ENCODE measurements at places on chromosomes 7 and 10. TPM values are rescaled to one million over a fixed set of nuclear protein-coding genes. Genes with fewer than 3 reads are reported as not detected.

Gene AASS
- total RNA-seq: 6.3 TPM

DNA sequence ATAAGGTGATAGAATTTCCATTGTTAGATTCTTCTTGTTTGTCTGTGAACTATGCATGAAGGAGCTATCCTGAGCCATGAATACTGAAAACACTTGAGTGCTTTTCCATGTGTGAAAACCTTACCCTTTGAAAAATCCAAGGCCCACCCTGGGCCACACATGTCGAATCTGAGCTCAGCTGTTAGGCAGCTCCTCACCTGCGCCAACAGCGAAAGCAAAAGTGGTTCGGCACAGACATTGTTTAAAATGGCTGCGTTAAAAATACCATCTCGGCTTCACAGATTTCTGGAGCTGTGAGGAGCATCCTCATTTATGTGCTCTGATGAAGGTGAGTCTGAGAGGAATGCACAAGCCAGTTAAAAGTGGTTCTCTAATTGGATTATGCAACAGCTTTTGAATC lies 137.7 kb downstream of the NEUROD6 start:
- H3K4me1 ChIP-seq: no peaks in the 10 kb centered on the region
- H3K4me3 ChIP-seq: no peak overlapping the region
- no peaks in the 10 kb centered on the region for H3K36me3 ChIP-seq
- H3K27ac ChIP-seq: no peak overlapping the region

Gene DNTT
- total RNA-seq: 0.11 TPM

GRCh38 chr7:28560767-28561166 lies 148.4 kb downstream of the CREB5 start:
- H3K4me3 ChIP-seq: no peak overlapping the region
- no peak for DNase-seq
- H3K27me3 ChIP-seq: peaks cover 11% of the 10 kb centered on the region
- no peak overlapping the region for H3K27ac ChIP-seq

Gene OR2A42
- total RNA-seq: not detected

Gene SAP25
- total RNA-seq: 13.8 TPM

Gene CAMK2B
- 0.17 TPM for total RNA-seq

DNA sequence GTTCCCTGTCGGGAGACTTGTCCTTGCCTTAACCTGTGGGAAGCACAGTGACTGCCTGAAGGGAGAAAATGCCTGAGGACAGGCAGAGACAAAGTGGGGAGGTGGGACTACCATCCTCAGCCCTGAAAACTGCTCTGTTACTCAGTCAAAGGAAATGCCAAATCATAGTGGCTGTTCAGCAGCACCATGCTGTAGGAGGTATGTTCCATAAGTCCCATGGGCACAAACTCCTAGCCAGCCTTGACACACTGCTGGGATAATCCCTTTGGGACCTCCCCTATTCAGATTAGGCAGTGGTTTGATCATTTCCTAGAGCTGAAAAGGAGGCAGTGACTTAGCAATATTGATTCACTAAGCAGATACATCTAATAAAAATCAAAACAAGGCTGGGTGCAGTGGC lies 80.1 kb downstream of the MCU start:
- no peak overlapping the region for H3K27ac ChIP-seq
- DNase-seq: no peak
- H3K4me1 ChIP-seq: no peaks in the 10 kb centered on the region
- H3K27me3 ChIP-seq: no peaks in the 10 kb centered on the region

DNA sequence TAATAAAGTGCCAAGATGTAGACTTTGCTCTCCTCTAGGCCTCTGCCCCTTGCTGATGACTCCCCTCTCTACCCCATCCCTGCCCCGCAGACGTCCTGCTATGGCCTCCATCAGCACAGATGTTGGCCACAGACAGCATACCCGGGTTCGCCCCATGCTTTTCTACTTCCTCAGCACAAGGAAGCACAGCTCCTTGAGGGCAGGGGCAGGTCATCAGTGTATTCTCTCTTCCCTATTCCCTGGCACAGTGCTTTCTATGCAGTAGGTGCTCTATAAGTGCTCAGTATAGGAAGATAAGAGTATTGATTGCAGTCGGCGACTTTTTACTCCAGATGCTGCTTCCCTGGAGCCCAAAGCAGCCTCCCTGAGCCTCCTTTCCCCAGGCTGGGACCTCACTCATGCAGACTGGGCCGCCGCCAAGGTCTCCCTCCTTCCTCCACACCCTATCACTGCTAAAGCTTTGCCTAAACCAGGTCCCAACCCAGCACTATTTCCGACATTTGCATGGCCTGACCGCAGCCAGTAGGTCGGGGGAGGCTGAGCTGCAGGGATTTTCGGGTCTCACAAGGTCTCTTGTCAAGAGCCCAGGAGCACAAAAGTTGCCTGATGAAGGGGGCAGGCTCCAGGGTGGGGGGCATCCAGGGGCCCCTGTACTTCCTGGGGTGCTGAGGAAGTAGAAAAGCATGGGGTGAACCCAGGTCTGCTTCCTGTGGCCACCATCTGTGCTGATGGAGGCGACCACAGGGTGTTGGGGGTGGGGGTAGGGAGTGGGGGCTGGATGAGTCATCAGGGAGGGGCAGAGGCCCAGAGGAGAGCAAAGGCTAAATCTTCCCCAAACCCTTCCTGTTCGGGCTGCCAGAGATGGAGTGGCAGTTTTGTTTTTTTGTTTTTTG lies 8.0 kb downstream of the CALHM3 start:
- DNase-seq: peak; percentile 70
- H3K4me1 ChIP-seq: peaks cover 72% of the 10 kb centered on the region
- H3K27ac ChIP-seq: peak overlapping the region; percentile 96
- H3K27me3 ChIP-seq: no peaks in the 10 kb centered on the region
- peak overlapping the region; percentile 75 for H3K4me3 ChIP-seq

DNA sequence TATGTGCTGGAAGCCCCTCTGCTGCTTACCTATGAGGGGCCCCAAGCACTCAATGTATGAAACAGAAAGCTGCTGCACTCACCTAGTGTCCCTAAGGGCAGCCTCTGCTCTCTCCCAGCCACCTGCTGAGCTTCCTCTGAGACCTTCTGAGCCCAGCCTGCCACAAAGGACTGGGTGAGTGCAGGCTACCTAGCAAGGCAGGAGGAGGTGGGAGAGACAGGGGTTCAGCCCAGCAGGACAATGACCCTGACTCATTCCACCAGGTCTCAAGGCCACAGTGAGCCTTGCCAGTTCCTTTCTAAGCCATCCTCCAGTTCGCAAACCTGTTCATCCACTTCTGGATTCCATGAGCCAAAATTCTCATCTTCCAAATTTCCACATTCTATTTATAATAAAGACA lies 16.3 kb downstream of the VOPP1 start:
- H3K4me1 ChIP-seq: peaks cover 97% of the 10 kb centered on the region
- H3K4me3 ChIP-seq: peak overlapping the region; percentile 64
- H3K27ac ChIP-seq: peak overlapping the region; percentile 88
- no peaks in the 10 kb centered on the region for H3K27me3 ChIP-seq

DNA sequence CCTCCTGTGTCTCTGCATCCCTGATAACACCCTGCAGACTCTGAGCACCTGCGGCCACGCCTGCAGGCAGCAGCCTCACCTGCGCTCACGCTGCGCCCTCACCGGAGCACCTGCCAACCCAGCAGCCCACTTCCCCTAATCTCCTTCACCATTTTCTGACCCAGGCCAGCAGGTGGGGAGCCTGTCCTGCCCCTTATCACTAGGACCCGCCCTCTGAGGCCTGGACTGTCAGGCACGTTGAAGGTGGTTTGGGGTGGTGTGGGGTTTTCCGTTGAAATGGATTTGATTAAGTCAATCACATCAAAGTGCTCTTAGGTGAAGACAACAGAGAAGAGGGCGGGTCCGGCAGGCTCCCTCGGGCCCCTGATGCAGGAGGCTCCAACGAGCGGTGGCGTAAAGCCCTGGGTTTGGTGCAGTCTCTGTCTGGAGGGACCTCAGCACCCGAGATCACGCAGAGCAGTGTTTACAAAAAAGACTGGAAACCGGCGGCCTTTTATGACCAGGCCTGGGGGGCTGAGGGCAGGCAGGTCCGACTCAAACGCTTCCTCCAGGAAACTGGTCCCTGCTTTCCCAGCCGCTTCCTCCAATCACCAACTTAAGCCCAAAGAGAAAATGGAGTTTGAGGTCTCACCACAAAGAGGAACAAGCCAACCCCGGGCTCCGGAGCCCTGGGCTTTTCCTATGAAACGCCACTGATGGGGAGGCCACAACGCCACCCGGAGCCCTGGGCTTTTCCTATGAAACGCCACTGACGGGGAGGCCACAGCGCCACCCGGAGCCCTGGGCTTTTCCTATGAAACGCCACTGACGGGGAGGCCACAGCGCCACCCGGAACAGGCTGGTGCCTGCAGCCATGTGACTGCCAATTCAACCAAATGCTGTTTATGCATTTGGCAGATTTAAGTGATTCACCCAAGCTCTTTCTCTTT lies 45.5 kb downstream of the DPYSL4 start:
- H3K27ac ChIP-seq: peak overlapping the region; percentile 83
- H3K36me3 ChIP-seq: no peaks in the 10 kb centered on the region
- DNase-seq: peak; percentile 37
- H3K4me1 ChIP-seq: peaks cover 33% of the 10 kb centered on the region

DNA sequence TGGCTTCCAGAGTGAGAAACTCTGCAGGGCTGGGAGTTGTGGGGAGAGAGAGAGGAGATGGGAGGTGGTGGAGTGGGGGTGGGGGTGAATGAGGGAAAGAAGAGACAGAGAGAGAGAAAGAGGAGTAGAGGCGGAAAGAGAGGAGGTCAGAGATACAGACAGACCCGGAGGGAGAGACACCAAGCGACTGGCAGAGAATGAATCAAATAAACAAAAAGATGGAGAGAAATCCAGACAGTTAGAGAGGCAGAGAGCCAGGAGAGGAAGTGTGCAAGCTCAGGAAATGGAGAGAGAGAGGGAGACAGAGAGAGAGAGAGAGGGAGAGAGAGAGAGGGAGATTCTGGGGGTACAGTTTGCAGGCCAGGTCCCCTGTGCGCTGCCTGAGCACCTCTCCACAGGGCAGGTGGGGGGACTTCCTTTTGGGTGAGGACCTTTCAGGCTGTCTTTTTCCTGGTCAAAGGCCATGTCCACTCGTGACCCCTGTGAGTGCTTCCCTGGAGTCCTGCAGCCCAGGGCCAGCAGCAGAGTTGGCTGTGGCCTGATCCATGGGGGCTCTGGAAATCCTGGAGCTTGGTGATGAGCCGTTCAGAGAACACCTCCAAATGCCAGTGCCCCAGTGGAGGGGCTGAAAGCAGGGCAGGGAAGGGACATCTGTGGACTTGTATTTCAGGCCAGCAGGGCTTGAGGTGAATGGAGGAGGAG lies 25.0 kb upstream of the PCBD1 start:
- H3K4me3 ChIP-seq: no peak overlapping the region
- DNase-seq: no peak
- peaks cover 3% of the 10 kb centered on the region for H3K27me3 ChIP-seq
- H3K27ac ChIP-seq: no peak overlapping the region

GRCh38 chr10:79937701-79938151 lies 11.2 kb downstream of the SFTPD start:
- no peaks in the 10 kb centered on the region for H3K36me3 ChIP-seq
- DNase-seq: no peak
- H3K27ac ChIP-seq: peak overlapping the region; percentile 97
- peak overlapping the region; percentile 37 for H3K4me3 ChIP-seq

Gene FFAR4
- not detected for total RNA-seq

DNA sequence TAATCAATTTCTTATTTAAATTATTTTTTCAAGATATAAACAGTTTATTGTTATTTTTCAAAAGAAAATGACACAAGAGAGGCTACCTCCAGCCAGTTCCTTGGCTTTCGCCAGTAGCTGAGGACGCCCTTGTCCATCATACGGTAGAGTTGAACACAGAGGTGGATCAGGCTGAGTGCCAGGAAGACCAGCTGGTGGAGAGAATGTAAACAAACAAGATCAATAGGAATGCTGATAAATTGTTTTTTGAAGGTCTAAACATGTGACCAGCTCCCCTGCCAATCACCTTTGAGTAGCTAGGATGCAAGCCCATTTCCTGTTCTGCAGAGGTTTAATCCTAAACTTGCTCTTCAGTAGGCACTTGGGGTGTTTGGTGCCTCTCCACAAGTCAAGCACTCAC lies 138.9 kb downstream of the PKD1L1 start:
- H3K27ac ChIP-seq: no peak overlapping the region
- DNase-seq: no peak
- no peaks in the 10 kb centered on the region for H3K27me3 ChIP-seq
- no peak overlapping the region for H3K4me3 ChIP-seq

Gene LRRTM3
- not detected for total RNA-seq

GRCh38 chr10:37860494-37861190 lies 3.2 kb upstream of the ZNF248 start:
- no peak for DNase-seq
- H3K27ac ChIP-seq: no peak overlapping the region
- peaks cover 25% of the 10 kb centered on the region for H3K4me1 ChIP-seq
- no peak overlapping the region for H3K4me3 ChIP-seq
- no peaks in the 10 kb centered on the region for H3K27me3 ChIP-seq

GRCh38 chr7:23655433-23655832 lies 24.6 kb upstream of the FAM221A start:
- no peak overlapping the region for H3K4me3 ChIP-seq
- no peak overlapping the region for H3K27ac ChIP-seq
- DNase-seq: no peak
- no peaks in the 10 kb centered on the region for H3K27me3 ChIP-seq

- H3K27ac ChIP-seq: peak overlapping the region; percentile 75
- peaks cover 43% of the 10 kb centered on the region for H3K4me1 ChIP-seq
- H3K4me3 ChIP-seq: peak overlapping the region; percentile 70
- no peaks in the 10 kb centered on the region for H3K27me3 ChIP-seq
Observed at GRCh38 chr10:62689712-62690111, 114.8 kb upstream of the ADO start.

Gene MOGAT3
- total RNA-seq: not detected

Gene CPVL
- total RNA-seq: not detected

DNA sequence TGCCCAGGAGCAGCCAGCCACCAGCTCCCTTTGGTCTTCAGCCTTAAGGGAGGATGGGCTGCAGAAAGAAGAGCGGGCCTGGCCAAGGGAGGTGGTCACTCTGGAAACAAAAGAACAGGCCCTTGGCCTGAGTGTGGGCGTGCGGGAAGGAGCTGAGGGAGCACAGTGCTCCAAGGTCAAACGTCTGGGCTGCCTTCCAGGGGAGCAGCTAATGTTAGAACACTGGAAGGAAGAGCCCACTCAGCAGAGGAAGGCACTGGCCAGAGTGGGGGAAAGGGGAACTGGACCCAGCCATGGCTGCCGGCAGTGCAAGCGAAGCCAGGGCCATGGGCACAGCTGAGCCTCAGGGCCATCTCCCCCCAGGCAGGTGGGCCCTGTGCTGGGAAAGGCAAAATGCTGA lies 42.7 kb downstream of the FAM53B start:
- H3K27ac ChIP-seq: peak overlapping the region; percentile 96
- peak overlapping the region; percentile 50 for H3K4me3 ChIP-seq
- peaks cover 66% of the 10 kb centered on the region for H3K36me3 ChIP-seq
- no peak for DNase-seq

GRCh38 chr10:43265799-43266721 lies 805 bp downstream of the RASGEF1A start:
- H3K36me3 ChIP-seq: no peaks in the 10 kb centered on the region
- peaks cover 8% of the 10 kb centered on the region for H3K4me1 ChIP-seq
- no peak overlapping the region for H3K27ac ChIP-seq
- H3K27me3 ChIP-seq: peaks cover 43% of the 10 kb centered on the region
- no peak for DNase-seq
